ENCODE measurements at places on chromosomes 3 and 15.

- no peak for DNase-seq
Measured at GRCh38 chr15:71296315-71296679, 181.0 kb downstream of the THSD4 start.

DNA sequence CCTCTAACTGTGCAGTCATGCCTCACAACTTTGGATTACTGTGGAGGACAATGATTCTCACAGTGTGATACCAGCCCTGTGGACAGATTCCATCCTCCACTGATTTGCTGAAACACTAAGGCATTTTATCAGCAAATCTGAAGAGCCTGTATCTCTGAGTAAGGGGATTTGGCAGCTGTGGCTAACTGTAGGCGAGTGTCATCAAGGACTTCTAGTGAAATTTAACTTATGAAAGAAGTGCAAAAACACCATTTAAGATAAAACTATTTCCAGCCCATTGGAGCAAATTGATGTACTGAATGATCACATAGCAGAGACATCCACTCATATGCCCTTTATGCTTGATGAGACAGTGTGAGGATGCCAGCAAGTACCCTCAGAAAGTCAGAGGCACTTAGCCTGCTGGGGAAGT is 13.9 kb upstream of the TMPRSS7 start:
- no peak for DNase-seq

DNA sequence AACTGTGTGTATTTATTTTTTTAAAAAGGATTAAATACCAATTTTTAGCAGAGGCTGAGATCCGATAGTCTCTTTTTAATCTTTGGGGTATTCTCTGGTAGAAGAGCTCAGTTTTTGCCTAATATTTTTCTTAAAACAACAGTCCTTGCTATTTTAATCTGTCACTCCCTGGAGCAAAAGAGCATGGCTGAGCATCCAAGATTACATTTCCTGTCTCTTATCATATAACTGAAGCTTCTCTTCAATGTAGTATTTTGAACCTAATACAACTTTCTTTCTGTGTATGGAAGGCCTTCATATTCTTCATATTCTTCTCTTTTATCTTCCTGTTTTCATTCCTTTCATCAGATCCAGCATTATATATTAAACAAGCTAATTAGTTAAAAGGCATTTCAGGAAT is 293.7 kb downstream of the NSUN3 start:
- no peak for DNase-seq

- no peak for DNase-seq
Measured at GRCh38 chr3:14225421-14225820, 46.8 kb downstream of the LSM3 start.

- DNase-seq = no peak
Measured at GRCh38 chr3:152038490-152038889, 165.0 kb downstream of the SUCNR1 start.

DNA sequence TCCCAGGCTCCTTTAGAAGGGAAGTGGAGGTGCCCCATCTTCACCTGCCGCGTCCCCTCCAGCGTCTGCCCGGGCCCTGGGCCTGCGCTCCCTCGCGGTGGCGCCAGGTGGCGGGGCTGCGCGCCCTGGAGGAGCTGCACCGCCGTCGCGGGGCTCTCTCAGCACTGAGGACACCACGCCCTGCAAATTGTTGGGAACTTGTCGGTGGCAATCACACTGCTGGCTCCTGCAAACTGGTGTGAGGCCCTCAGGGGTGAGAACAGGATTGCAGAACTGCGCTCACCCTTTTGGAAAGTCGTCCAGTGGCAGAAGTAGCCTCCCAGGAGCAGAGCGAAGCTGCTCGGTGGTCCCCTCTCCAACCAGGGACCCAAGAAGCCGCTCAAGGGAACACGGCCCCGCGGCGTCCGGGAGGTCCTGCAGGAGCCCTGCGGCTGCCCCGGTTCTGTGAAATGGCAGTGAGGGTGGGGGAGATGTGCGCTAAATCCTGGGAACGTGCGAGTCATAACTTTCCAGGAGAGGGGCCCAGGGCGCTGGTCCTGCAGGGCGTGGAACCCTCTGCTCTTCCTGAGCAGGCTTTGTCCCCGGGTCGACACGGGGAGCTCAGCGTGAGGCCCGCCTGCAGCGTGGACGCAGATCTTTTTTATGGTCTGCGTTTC is 995 bp upstream of the LRRK1 start:
- DNase-seq = peak; percentile 77

DNA sequence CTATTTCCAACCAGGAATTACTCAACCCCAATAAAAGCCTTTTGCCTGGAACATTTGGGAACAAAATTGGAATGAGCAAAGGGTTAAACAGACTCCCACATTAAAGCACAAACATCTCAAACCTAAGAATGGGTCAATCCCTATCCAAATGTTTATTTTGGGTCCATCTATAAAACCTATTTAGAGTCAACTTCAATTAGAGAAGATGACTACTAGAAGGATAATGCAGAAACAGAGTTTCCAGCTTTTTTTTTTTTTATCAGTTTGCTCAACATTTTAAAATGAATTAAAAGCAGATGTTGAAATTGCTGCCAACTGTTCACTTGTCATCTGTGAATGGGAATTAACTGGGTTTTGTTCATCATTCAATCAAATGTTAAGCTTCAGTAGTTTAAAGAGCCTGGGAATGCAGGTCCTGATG is 4.1 kb upstream of the TBC1D23 start:
- DNase-seq = no peak

- DNase-seq = peak; percentile 74
Measured at GRCh38 chr15:67109141-67110034, 44.0 kb downstream of the SMAD3 start.

DNA sequence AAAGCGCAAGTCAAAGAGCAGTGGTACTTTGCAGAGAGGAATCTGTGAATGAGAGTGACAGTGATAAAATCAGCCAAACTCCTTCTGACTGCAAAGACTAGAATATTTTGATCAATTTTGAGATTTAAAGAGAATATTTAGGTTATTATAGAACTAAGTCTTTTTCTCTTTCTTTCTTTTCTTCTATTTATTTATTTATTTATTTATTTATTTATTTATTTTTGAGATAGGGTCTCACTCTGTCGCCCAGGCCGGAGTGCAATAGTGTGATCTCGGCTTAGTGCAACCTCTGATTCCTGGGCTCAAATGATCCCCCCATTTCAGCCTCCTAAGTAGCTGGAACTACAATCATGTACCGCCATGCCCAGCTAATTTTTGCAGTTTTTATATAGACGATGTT is 603.7 kb upstream of the NAALADL2 start:
- no peak for DNase-seq

- DNase-seq = no peak
Measured at GRCh38 chr3:41199866-41200668, 762 bp downstream of the CTNNB1 start.

- no peak for DNase-seq
Measured at GRCh38 chr3:160010578-160010977, 21.9 kb downstream of the IL12A start.
